ENCODE measurements at places on chromosomes 11 and 22. TPM values are rescaled to one million over a fixed set of nuclear protein-coding genes. Genes with fewer than 3 reads are reported as not detected.

DUSP18 gene
- total RNA-seq: 10.6 TPM

OR51B2 gene
- not detected for total RNA-seq

FJX1 gene
- 0.46 TPM for total RNA-seq

APOL4 gene
- 0.53 TPM for total RNA-seq

TMEM45B gene
- total RNA-seq: 4.9 TPM

KCNJ1 gene
- total RNA-seq: not detected

POU2AF1 gene
- 28.3 TPM for total RNA-seq

PRODH gene
- 0.56 TPM for total RNA-seq

DNAJB7 gene
- total RNA-seq: not detected

SHANK2 gene
- total RNA-seq: not detected

MS4A6E gene
- not detected for total RNA-seq

CHRDL2 gene
- not detected for total RNA-seq

IGLL5 gene
- total RNA-seq: not detected

MCAM gene
- 8.2 TPM for total RNA-seq

GAB4 gene
- total RNA-seq: not detected

- DNase-seq: no peak
- H3K4me1 ChIP-seq: peaks cover 18% of the 10 kb centered on the region
- H3K36me3 ChIP-seq: no peaks in the 10 kb centered on the region
- no peak overlapping the region for H3K27ac ChIP-seq
- H3K4me3 ChIP-seq: no peak overlapping the region
Observed at GRCh38 chr11:66017321-66017720, 5.5 kb downstream of the CST6 start.

DNA sequence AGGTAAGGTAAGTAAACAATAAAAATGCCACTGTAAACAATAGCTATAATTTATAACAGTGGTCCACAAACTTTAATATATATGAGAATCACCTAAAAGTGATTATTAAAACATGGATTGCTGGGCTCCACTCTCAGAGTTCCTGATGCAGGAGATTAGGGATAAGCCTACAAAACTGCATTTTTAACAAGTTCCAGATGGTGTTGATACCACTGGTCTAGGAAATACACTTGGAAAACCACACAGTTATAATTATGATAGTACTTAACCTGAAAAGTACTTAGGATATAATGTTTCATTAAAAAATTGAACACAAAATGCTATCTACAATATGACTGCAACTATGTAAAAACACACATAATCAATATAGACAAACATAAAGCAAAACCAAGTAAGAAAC is 20.4 kb downstream of the FCHSD2 start:
- H3K4me3 ChIP-seq: no peak overlapping the region
- H3K36me3 ChIP-seq: peaks cover 13% of the 10 kb centered on the region
- no peak for DNase-seq
- H3K27me3 ChIP-seq: no peaks in the 10 kb centered on the region
- H3K27ac ChIP-seq: no peak overlapping the region
- no peaks in the 10 kb centered on the region for H3K4me1 ChIP-seq

DNA sequence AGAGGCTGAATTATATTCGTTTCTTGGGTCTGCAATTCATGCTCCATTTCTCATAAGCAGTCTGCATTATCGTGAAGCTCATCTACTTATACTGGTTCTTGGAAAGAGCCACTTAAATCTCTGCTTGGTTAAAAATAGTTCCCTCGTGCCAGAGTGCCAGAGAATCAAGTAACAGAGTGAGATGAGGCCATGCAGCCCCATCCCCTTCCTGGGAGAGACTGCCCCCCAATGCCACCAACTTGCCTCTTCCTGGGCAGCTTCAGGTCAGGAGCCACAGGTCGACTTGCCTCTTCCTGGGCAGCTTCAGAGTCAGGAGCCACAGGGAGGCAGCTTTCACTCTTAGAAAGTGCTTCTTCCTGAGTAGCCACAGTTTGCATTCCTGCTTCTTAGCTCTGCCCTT is 223.9 kb upstream of the ZBED5 start:
- no peak overlapping the region for H3K4me3 ChIP-seq
- no peak for DNase-seq
- peaks cover 3% of the 10 kb centered on the region for H3K4me1 ChIP-seq

DNA sequence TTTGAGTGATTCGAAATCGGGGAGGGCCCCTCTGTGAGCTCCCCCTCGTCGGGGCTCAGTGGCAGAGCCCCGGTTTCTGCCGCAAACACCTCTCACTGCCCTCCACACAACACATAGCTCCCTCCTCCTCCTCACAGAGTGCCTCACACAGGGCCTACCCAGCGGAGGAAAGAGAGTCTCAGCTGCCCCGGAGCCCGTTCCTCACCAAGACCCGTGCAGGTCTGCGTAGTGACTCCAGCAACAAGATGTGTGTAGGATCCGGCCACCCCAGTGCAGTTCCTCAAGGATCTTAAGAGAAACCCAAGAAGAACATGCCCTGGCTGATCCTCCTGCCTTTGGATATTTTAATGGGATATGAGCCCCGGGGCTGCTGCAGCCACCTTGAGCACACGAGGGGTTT is 238.4 kb downstream of the BRD1 start:
- no peaks in the 10 kb centered on the region for H3K27me3 ChIP-seq
- no peak for DNase-seq
- H3K4me3 ChIP-seq: no peak overlapping the region

- peaks cover 13% of the 10 kb centered on the region for H3K4me1 ChIP-seq
- no peak overlapping the region for H3K4me3 ChIP-seq
- H3K27me3 ChIP-seq: no peaks in the 10 kb centered on the region
- H3K27ac ChIP-seq: no peak overlapping the region
Observed at GRCh38 chr11:126334659-126335462, 20.6 kb upstream of the ST3GAL4 start.

GRCh38 chr22:46531581-46532175 is 5.7 kb downstream of the CELSR1 start:
- no peak overlapping the region for H3K27ac ChIP-seq
- DNase-seq: no peak
- H3K27me3 ChIP-seq: peaks cover 22% of the 10 kb centered on the region

GRCh38 chr22:37932821-37933578 is 20.4 kb downstream of the C22orf23 start:
- H3K4me3 ChIP-seq: no peak overlapping the region
- H3K27me3 ChIP-seq: no peaks in the 10 kb centered on the region
- no peak overlapping the region for H3K27ac ChIP-seq
- H3K36me3 ChIP-seq: peaks cover 4% of the 10 kb centered on the region
- no peak for DNase-seq
- peaks cover 8% of the 10 kb centered on the region for H3K4me1 ChIP-seq

DNA sequence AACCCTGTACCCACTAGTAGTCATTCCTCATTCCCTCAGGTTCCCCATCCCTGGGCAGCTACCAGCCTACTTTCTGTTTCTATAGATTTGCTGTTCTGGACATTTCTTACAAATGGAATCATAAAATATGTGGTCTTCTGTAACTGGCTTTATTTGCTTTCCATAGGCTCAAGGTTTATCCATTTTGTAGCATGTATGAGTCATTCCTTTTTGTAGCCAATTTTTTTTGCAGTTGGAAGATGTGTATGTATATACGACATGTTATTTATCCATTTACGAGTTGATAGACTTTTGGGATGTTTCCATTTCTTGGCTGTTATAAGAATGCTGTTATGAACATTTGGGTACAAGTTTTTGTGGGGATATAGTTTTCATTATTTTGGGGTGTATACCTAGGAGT is 130.6 kb downstream of the WNT11 start:
- peaks cover 11% of the 10 kb centered on the region for H3K4me1 ChIP-seq
- no peak overlapping the region for H3K27ac ChIP-seq
- peaks cover 12% of the 10 kb centered on the region for H3K36me3 ChIP-seq
- no peak overlapping the region for H3K4me3 ChIP-seq
- H3K27me3 ChIP-seq: no peaks in the 10 kb centered on the region

GRCh38 chr11:123585706-123586105 is 68.7 kb downstream of the SCN3B start:
- peaks cover 5% of the 10 kb centered on the region for H3K4me1 ChIP-seq
- no peak overlapping the region for H3K4me3 ChIP-seq
- H3K36me3 ChIP-seq: peaks cover 1% of the 10 kb centered on the region
- no peak overlapping the region for H3K27ac ChIP-seq
- H3K27me3 ChIP-seq: no peaks in the 10 kb centered on the region

- no peaks in the 10 kb centered on the region for H3K27me3 ChIP-seq
- no peak overlapping the region for H3K4me3 ChIP-seq
- H3K4me1 ChIP-seq: peaks cover 20% of the 10 kb centered on the region
Observed at GRCh38 chr11:78223320-78223954, 34.7 kb downstream of the USP35 start.

GRCh38 chr11:120925944-120926343 is 98.0 kb upstream of the TBCEL start:
- H3K4me3 ChIP-seq: no peak overlapping the region
- no peaks in the 10 kb centered on the region for H3K27me3 ChIP-seq
- no peaks in the 10 kb centered on the region for H3K36me3 ChIP-seq

DNA sequence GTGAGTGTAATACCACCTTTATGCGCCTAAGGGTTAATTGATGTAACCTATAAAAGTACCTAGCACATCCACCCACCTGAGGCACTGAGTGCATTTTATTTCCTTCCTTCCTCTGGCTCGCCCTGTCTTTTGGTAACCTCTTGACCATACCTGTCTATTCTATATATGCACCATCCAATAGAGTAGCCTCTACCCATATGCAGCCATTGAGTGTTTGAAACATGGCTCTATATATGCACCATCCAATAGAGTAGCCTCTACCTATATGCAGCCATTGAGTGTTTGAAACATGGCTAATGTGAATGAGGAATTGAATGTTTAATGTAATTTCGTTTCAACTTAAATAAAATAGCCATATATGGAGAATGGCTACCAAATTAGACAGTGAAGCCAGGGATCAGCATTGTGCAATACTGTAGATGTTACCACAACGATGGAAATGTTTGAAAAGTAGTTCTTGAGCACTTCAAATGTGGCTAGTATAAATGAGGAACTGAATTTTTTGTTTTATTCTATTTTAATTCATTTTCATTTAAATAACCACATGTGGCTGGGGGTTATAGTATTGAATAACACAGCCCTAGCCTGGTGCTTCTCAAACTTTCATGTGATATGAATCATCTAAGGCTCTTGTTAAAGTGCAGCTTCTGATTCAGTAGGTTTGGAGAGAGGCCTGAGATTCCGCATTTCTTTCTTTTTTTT is 33.8 kb downstream of the SLC35F2 start:
- no peak overlapping the region for H3K4me3 ChIP-seq
- peaks cover 14% of the 10 kb centered on the region for H3K4me1 ChIP-seq
- no peak overlapping the region for H3K27ac ChIP-seq
- H3K36me3 ChIP-seq: no peaks in the 10 kb centered on the region

DNA sequence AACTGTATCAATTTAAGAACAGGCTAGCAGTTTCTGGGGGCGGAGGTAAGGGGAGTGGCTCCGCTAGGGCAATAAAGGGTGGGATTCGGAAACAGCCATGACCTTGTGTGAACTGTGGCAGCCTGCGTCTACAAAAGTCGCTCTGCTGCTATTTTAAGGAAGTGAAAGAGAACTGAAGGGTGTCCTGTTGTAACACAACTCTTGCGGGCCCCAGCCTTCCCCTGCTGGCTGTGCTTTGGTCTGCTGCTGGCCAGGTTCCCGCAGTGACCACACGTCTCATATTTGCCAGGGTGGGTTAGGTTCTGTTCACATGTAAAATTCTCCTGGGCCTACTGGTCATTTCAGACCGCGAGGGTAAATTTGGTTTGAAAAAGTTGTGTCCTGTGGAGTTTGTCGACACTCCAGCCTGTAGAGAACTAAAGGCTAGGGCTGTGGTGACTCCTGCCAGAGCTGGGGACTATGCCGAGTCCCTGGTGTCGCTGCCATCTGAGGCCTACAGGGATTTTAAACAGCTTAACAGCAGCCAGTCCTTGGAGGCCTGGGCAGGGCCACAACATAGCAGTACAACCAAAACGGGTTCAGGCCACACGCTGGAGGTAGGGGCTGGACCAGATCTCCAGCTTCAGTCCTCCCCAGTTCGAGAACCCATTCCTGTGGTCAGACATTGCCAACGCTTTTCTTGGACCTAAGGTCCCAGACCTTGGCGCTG is 1.1 kb upstream of the PPFIBP2 start:
- peak overlapping the region; percentile 80 for H3K27ac ChIP-seq
- no peaks in the 10 kb centered on the region for H3K27me3 ChIP-seq
- no peaks in the 10 kb centered on the region for H3K36me3 ChIP-seq
- peaks cover 24% of the 10 kb centered on the region for H3K4me1 ChIP-seq
- peak overlapping the region; percentile 85 for H3K4me3 ChIP-seq

- no peaks in the 10 kb centered on the region for H3K27me3 ChIP-seq
- no peak overlapping the region for H3K4me3 ChIP-seq
- no peak for DNase-seq
- H3K36me3 ChIP-seq: peaks cover 8% of the 10 kb centered on the region
Observed at GRCh38 chr11:73085189-73085875, 56.8 kb downstream of the FCHSD2 start.

GRCh38 chr11:130037881-130038585 is 31.7 kb upstream of the APLP2 start:
- H3K4me3 ChIP-seq: no peak overlapping the region
- no peaks in the 10 kb centered on the region for H3K4me1 ChIP-seq
- no peak overlapping the region for H3K27ac ChIP-seq
- DNase-seq: no peak
- H3K36me3 ChIP-seq: no peaks in the 10 kb centered on the region
- H3K27me3 ChIP-seq: peaks cover 7% of the 10 kb centered on the region

- no peak overlapping the region for H3K4me3 ChIP-seq
- no peak overlapping the region for H3K27ac ChIP-seq
- H3K36me3 ChIP-seq: no peaks in the 10 kb centered on the region
- H3K27me3 ChIP-seq: no peaks in the 10 kb centered on the region
- DNase-seq: no peak
Observed at GRCh38 chr22:19877626-19878339, 23.1 kb upstream of the GNB1L start.

- H3K4me1 ChIP-seq: no peaks in the 10 kb centered on the region
- H3K4me3 ChIP-seq: no peak overlapping the region
- H3K36me3 ChIP-seq: no peaks in the 10 kb centered on the region
Observed at GRCh38 chr11:41306431-41306830, 153.0 kb downstream of the LRRC4C start.

GRCh38 chr11:86177302-86177701 is 67.3 kb upstream of the EED start:
- no peaks in the 10 kb centered on the region for H3K36me3 ChIP-seq
- H3K27me3 ChIP-seq: no peaks in the 10 kb centered on the region
- peak overlapping the region; percentile 0 for H3K4me3 ChIP-seq

GRCh38 chr11:45660729-45661438 is 4.5 kb downstream of the CHST1 start:
- no peaks in the 10 kb centered on the region for H3K36me3 ChIP-seq
- no peak overlapping the region for H3K27ac ChIP-seq
- no peak overlapping the region for H3K4me3 ChIP-seq
- DNase-seq: no peak
- peaks cover 44% of the 10 kb centered on the region for H3K27me3 ChIP-seq
- H3K4me1 ChIP-seq: peaks cover 12% of the 10 kb centered on the region

GRCh38 chr22:35685731-35686130 is 31.9 kb upstream of the APOL5 start:
- H3K27ac ChIP-seq: no peak overlapping the region
- peaks cover 2% of the 10 kb centered on the region for H3K4me1 ChIP-seq
- no peak for DNase-seq
- peaks cover 4% of the 10 kb centered on the region for H3K36me3 ChIP-seq
- H3K27me3 ChIP-seq: no peaks in the 10 kb centered on the region

DNA sequence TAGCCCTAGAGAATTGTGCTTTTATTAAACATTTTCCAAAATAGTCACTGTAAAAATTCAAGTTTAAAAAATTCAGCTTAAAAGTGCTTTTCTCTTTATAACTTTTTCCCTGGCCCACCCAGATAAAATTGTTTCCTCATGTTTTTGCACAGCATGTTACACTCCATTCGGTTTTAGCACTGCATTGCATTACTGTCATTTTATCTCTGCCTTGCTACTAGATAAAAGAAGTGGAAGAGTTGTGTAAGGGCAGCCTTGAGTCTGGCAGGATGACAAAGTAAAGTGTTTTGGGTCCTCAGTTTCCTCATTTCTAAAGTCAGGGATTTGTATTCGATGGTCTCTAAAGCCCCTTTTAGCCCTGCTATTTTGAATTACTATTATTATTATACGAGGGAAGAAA is 99.8 kb downstream of the ATM start:
- H3K27me3 ChIP-seq: no peaks in the 10 kb centered on the region
- H3K36me3 ChIP-seq: peaks cover 12% of the 10 kb centered on the region
- H3K4me3 ChIP-seq: no peak overlapping the region
- H3K4me1 ChIP-seq: peaks cover 8% of the 10 kb centered on the region
- H3K27ac ChIP-seq: no peak overlapping the region

Data from activated CD4-positive, alpha-beta memory T cell treated with anti-CD3 and anti-CD28 coated beads for 36 hours (primary cell).